ENCODE measurements at places on chromosomes 3 and 15.

DNA sequence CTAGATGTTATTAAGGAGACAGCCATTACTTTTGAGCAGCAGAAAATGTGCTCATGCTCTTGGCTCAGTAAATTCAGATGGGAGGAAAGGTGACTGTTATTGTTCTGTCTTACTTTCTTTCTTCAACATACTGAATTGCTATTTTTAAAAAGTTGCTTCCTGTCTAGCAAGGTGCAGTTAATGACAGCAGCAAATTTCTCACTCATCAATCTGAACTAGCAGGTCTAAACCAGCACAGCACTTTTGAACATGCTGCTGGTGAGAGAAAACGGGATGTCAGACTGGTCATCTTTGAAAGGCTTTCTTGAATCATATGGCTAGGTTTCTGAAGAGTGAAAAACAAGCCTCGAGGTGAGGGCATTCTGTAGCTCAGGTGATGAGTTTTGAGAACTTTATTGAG is 384.7 kb downstream of the MFSD1 start:
- no peak for DNase-seq

- no peak for DNase-seq
Measured at GRCh38 chr15:73564255-73564654, 68.9 kb downstream of the NPTN start.

DNA sequence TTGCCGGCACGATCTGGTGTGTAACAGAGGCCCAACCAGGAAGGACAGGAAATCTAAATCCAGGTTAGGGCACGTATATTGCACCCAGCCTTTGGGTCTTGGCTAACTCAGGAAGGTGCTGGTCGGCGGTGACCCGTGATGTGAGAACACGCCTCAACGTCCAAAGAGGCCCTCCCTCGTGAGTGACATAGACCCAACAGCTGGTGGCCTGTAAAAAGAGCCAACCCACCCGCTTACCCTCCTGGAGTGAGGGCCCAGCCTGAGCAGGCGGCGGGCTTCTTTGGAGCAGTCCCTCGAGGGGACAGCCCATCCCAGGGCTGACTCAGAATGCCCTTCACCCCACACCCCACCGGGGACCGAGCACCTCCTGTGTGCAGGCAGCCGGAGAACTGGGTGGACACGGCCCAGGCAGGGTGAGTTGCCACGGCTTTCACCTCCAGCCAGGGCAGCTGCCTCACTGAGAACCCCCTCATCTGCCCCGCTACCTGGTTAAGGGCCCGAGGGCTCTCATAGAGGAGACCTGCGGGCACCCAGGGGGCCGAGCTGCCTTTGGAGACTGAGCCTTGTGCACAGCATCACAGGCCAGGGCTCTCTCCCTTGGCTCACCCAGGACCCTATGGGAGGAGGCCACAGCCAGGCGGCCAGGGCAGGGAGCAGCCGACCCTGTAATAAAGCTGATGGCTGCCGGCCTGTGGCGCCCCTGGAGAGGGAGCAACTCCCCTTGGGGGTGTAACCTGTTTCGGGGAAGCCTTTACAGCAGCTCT is 41.8 kb downstream of the ZNF710 start:
- no peak for DNase-seq

GRCh38 chr3:136074546-136075170 is 109.1 kb downstream of the PPP2R3A start:
- no peak for DNase-seq

DNA sequence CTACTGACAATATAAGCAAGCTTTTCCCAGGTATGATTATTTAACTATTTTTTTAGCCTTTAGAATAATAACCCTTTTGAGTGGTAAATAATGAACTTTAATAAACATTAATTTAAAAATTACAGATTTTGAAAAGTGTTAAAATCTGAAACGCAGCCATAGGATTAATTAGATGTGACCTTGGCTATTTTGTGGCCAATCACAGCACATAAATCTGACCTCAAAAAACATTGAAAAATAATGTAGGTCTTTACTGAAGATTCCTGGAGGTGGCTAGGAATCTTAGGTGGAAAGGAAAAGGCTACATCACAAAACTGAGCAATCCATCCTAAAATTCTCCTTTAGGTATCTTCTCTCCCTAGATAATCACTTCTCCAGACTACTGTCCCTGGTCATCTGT is 18.1 kb downstream of the SCG3 start:
- DNase-seq: no peak

DNA sequence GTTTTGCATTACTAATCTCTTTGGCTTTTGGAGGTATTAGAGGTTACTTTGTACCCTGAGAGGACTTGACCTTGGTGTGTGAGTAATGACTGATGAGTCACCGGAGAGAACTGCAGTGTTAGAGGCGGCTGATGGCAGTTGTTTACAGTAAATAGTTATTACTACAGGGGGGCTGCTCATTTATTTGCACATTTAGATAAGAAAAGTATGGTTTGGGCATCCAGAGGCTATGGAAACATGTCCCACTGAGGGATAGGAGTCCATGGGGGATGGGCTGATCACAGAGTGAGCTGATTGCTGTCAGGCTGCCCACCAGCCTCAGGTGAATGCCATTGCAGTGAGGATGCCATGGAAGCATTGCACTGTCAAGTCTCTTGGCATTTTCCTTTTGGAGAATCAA is 17.3 kb upstream of the STAC start:
- DNase-seq: no peak

- DNase-seq: no peak
Measured at GRCh38 chr3:71436337-71436736, 147.2 kb downstream of the FOXP1 start.

DNA sequence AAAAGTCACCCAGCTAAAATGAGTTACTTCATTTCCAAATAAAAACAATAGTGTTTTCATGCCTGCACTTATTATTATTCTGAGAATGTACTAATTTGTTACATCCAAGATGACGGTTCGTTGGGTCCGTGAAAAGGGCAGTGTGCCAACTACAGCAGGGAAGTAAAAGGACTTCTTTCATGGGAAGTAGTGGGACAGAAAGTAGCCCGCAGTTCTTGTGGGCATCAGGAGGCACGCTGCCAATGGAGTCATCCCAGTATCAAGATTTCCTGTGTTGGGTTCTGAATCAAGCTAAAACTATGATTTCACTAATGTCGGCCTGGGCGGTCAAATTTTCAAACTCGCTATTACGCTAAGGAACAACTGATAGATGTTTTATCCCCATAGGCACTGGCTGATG is 254.5 kb upstream of the SOX2 start:
- DNase-seq: no peak

DNA sequence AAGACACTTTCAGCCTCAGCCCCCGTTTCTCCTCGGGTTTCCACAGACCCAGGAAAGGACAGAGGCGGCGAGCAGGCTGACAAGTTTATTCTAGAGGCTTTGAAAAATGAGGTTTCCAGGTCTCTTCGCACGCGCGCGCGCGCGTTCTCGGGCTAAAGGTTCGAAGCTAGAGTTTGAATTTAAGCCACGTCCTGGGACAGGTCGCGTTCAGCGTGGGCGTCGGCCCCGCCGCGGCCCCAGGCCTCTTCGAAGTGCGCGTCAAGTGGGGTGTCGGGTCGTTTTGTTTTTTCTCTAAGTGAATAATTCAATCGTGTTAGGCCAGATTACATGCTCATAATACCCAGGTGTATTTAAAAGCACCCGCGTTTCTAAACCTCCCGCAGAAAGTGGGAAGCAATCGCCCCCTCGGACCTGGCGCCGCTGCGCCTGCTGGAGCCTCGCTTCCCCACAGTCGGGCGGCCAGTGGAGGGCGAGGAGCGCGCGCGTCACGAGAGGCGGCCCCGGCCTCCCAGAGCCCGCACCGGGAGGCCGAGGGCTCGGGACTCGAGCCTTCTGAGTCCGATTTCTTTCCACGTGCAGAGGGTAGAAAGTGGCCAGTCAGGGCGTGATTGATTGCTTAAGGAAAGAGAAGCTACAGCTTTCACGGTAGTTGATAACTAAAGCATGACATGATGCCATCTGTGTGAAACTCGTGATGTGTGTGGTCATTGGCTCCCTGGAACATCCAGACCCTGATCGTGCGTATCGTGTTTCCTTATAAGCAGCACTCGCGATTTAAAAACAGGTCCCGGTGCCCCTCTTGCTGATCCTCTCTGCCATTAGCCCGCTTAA is 15.8 kb upstream of the SOX2 start:
- DNase-seq: no peak

GRCh38 chr3:127410678-127411077 is 122.8 kb upstream of the PRR20G start:
- DNase-seq: no peak

GRCh38 chr3:10339376-10339955 is 18.6 kb upstream of the SEC13 start:
- no peak for DNase-seq

DNA sequence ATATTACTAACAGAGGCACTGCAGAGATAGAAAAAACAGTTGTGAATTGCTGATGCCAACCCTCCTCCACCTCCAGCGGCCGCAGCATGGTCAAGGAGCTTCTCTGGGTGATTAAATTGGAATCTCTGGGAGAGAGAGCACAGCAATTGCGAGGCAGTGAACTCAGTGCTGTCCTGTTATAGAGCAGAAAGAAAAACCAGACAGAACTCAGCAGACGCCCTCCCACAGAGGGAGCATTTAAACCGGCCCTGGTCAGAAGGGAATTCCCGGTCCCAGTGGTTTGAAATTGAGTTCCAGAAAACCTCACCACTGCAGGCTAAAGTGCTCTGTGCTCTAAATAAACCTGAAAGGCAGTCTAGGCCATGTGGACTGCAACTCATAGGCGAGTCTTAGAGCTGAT is 175.4 kb downstream of the SQOR start:
- DNase-seq: no peak

GRCh38 chr15:100944244-100944895 is 25.2 kb downstream of the LRRK1 start:
- DNase-seq: no peak

GRCh38 chr15:52343831-52344230 is 48.2 kb upstream of the MYO5C start:
- DNase-seq: no peak

- no peak for DNase-seq
Measured at GRCh38 chr3:110384601-110385000, 687.0 kb upstream of the NECTIN3 start.

GRCh38 chr15:60651734-60652141 is 172.8 kb upstream of the ICE2 start:
- peak; percentile 73 for DNase-seq

DNA sequence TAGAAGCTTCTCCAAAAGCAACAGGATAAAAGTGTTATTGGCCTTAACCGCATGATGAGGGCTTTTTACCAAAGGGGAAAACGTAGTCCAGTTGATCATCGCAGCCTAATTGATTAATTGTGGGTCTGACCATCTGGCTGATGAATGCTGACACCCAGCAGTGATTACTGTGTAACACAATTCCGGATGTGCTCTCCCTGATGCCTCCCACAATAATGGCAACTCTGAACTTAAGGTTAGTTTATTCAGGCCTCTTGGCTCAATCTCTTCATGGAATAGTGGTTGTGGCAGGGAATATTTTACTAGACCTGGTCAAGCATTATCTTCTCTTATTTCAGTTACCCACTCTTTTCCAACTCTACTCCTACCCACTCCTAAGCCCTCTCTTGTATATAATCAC is 332.9 kb downstream of the TIGIT start:
- DNase-seq: no peak

DNA sequence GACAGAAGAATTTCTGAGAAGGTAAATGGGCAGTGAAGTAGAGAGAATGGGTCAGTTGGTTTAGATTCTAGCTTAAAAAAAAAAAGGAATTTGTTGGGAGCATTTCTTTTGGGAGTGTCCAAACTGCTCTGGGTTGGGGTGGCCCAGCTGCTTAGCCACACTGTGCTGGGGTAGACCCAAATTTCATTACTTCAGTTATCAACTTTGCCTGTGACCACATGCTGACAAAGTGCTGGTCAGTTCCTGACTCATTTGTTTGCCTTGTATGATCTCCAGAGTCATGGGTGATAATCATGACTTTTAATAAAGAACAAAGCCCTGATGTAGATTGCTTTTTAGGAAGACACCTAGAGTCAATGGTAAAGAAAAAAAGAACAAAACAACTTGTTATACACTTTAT is 121.5 kb upstream of the FGF7 start:
- DNase-seq: no peak

DNA sequence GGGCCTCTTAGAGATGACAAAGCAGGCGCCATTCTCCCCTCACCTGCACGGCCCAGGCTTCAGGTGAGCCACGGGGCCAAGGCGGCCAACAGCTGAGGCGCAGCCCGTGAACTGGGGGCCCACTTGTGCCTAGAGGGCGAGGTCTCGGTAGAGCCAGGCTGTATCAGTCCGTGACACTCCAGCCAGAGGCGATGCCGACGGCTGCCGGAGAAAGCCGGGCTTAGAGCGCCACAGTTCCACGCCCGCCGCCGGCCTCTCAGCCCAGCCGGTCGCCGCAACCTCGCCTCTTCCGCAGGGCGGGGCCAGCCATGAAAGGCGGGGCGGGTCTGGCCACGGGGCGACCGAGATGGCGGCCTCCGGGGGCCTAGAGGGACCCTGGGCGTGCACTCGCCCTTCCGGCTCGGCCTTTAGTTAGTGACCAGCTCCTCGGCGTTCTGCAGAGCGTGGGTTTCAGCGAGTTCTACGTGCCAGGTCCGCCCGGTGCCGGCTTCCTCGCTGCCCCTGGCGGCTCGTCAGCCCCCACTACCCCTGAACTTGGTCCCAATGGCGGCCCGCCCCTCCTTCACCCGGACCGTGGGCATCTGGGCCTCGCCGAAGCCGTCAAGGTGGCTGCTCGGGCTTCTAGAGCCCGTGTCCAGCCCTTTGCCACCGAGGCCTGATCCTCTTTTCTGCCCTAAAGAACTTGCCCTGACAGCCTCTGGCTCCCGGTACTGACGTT is at the start of gene ZNF621:
Gene ZNF621 (plus strand): TSS at position 393 of the 718 bp plus-strand sequence. CDS start 881 bp downstream, outside the sequence.
- DNase-seq: peak; percentile 42

GRCh38 chr3:66237552-66237951 is 16.8 kb downstream of the SLC25A26 start:
- DNase-seq: no peak

GRCh38 chr3:65356331-65357248 is 668.8 kb upstream of the ADAMTS9 start:
- no peak for DNase-seq

- no peak for DNase-seq
Measured at GRCh38 chr3:98329392-98330124, 24.1 kb upstream of the OR5K4 start.

- DNase-seq: no peak
Measured at GRCh38 chr3:68878962-68879361, 53.4 kb downstream of the TAFA4 start.

DNA sequence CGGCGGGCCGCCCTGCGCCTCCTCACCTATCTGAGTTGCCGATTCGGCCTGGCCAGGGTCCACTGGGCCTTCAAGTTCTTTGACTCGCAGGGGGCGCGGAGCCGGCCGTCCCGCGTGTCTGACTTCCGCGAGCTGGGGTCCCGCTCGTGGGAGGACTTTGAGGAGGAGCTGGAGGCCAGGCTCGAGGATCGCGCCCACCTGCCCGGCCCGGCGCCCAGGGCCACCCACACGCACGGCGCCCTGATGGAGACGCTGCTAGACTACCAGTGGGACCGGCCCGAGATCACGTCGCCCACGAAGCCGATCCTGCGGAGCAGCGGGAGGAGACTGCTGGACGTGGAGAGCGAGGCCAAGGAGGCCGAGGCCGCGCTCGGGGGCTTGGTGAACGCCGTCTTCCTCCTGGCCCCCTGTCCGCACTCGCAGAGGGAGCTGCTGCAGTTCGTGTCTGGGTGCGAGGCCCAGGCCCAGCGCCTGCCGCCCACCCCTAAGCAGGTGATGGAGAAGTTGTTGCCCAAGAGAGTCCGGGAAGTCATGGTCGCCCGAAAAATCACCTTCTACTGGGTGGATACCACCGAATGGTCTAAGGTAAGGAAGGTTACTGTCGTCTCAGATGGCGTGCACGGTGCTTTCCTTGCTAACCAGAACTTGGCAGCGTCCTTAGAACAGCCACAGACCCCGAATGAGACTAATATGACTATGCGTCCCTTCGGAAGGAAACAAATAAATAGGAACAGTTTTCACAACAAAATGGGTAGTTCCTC is 567 bp downstream of the TICRR start:
- no peak for DNase-seq

GRCh38 chr3:168021737-168022450 is 73.8 kb downstream of the GOLIM4 start:
- no peak for DNase-seq
